ENCODE measurements at places on chromosomes 6 and 20.

DNA sequence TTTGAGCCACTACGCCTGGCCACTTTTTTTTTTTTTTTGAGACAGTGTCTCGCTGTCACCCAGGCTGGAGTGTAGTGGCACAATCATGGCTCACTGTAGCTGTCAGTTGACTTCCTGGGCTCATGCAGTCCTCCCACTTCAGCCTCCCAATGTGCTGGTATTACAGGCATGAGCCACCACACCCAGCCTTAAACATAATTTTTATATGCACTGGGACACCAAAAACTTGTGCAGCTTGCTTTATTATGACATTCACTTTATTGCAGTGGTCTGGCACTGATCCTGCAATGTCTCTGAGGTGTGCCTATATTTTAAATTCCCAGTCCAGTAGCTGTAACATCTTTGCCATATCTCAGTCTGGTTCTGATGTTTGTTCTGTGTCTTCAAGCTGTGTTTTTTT, 34.7 kb downstream of the KAT14 start:
- DNase-seq = no peak

- no peak for DNase-seq
These were observed 56.9 kb downstream of the JPH2 start for GRCh38 chr20:44129911-44130718.

DNA sequence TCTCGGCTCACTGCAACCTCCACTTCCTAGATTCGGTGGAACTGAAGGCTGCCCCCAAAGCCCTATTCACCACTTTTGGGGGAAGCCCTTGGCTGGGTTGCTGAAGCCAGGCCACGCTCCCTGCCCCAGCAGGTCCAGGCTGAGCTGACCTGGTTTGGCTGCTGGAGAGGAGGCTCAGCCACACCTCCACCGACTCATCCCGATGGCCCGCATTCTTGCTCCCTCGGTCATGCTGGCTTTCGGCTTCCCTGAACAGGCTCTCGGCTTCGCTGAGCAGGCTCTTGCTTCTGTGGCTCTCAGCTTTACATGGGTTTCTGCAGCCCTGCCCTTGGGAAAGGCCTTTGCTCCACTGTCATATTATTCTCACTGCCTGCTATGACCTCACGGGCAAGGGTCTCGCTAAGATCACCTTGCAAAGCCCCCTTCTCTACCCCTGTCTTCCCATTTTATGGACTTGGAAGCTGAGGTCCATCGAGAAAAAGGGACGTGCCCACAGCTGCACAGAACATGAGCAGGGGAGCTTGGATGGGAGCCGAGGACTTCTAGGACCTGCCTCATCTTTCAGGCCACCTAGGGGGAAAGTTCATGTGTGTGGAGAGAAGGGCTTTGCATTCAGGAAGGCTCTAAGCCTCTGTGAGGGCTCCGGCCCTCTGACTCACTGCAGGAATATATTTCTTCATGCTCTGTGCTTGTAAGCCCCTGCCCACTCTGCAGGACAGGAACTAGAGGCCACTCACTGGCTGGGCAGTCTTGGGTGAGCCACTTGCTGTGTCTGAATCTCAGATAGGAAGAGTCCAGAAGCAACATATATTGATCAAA, 15.6 kb downstream of the ARHGAP40 start:
- no peak for DNase-seq

- no peak for DNase-seq
These were observed 975 bp upstream of the PPT2 start for GRCh38 chr6:32152769-32153563.

- DNase-seq = no peak
These were observed 36.7 kb downstream of the JAG1 start for GRCh38 chr20:10637031-10637559.

DNA sequence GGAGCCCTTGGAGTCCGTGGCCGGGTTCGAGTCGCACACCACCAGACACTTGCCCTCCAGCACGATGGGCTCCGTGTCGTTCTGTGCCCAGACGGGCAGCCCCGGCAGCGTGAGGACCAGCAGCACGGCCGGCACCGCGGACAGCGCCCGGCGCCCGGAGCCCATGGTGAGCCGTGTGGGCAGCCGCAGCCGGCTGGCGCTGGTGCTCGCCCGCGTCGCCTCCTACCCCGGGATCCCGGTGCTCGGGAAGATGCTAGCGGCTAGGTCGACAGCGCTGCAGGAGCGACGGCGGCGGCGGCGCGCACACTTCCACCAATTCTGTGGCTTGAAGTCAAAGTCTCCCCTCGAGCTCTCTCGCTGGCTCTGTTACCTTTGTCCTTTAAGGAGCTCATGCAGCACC, 1.3 kb downstream of the CBLN4 start:
- DNase-seq = no peak

GRCh38 chr6:18506382-18507017, 119.3 kb downstream of the RNF144B start:
- no peak for DNase-seq

GRCh38 chr6:142803032-142803431, 141.9 kb downstream of the HIVEP2 start:
- no peak for DNase-seq

- DNase-seq = peak; percentile 55
These were observed 4.2 kb downstream of the PRSS16 start for GRCh38 chr6:27251606-27252251.

DNA sequence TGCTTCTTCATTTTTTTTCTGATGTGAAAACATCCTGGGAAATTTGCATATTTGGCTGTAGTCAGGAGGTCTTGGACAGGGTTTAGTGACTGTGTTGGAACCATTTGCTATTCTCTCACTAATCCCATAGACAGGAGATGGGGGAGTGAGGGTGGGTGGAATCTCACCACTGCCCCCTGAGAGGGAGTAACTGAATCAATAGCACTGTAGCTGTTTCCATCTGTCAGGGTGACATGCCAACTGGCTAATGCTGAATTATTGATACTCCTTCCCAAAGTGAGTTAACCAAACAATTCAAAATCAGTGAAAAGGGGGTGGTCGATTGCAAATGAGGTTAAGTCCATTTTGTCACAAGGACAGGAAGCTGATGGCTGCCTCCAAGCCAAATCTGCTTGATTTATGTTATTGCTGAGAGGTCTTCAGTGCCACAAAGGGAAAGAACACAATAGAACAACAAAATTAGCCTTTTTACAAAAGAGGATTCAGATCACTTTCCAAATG, 55.1 kb upstream of the B3GAT2 start:
- DNase-seq = no peak

Measured in stimulated activated CD4-positive, alpha-beta T cell treated with anti-CD3 and anti-CD28 coated beads, Interleukin-1b, Interleukin-23, amount 100 ng/mL, for 24 hours (primary cell).